ENCODE measurements at places on chromosomes 11 and 22.

DNA sequence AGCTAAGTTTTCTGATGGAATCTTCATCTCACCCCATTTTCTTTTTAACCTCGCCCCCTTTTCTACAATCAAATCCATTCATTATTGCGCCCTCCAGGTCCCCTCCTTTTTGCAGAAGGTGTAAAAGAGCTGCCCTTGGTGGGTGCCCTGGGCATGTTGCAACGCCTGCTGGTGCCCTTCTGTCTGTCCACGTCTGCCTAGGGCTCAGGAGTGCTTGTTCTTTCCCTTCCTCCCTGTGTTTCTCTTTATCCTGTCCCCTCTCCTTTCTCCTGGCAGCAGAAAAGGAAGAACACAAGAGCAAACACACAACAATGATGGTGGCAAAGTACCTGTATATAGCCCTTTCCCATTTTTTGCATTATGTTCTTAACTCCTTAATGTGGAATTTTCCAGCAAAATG, 6.2 kb upstream of the TLCD5 start:
- DNase-seq, result no peak

DNA sequence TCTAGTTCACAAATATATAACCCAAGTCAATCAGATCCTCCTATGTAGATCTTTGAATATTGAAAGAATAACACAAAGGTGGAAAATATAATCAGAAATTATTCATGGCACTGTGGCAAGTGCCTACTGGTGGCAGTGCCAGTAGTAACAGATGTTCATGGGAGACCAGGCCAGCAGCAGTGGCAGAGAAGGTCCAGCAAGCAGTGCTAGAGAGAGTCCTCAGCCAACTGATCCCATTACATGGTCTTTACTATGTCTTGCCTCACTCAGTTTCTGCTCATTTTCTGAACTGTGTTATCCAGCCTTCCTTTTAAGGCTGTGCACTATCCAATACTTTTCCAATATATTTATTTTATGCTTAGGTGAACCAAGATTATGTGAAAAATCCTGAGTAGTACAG, 124.9 kb downstream of the MRTFA start:
- DNase-seq, result no peak

DNA sequence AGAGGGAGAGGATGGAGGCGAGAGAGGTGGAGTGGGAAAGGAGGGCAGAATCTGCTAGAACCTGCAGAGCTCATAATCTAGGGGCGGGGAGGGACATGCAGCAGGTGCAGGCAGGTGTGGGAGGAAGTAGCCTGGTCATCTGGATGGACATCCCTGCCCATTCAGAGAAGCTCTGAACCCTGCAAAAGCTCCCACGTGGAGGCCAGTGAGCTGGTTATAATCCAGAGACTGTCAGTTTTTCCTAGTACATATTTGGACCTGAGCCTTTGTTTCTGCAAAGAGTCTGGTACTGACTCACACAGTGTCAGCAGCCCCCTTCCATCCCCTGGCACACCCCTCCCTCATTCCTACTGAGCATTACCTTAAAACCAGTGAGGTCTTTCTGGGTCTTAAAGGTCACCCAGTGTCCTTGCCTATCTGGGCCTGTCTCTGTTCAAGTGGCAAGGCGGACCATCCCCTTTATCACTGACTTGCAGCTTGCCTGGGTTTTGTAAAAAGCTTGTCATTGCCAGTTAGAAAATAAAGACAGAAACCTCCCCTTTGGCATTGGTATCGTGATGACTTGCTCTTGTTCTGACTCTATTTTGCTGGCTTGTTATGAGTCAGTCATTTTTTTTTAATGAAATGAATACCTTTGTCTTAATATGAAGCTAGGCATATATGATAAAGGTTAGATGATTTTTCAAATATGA, 26.1 kb downstream of the PTPRJ start:
- DNase-seq, result no peak

- no peak for DNase-seq
These were observed 31.3 kb downstream of the CTNND1 start for GRCh38 chr11:57792870-57793269.

GRCh38 chr22:27490080-27490479, 311.5 kb downstream of the MN1 start:
- DNase-seq, result no peak

DNA sequence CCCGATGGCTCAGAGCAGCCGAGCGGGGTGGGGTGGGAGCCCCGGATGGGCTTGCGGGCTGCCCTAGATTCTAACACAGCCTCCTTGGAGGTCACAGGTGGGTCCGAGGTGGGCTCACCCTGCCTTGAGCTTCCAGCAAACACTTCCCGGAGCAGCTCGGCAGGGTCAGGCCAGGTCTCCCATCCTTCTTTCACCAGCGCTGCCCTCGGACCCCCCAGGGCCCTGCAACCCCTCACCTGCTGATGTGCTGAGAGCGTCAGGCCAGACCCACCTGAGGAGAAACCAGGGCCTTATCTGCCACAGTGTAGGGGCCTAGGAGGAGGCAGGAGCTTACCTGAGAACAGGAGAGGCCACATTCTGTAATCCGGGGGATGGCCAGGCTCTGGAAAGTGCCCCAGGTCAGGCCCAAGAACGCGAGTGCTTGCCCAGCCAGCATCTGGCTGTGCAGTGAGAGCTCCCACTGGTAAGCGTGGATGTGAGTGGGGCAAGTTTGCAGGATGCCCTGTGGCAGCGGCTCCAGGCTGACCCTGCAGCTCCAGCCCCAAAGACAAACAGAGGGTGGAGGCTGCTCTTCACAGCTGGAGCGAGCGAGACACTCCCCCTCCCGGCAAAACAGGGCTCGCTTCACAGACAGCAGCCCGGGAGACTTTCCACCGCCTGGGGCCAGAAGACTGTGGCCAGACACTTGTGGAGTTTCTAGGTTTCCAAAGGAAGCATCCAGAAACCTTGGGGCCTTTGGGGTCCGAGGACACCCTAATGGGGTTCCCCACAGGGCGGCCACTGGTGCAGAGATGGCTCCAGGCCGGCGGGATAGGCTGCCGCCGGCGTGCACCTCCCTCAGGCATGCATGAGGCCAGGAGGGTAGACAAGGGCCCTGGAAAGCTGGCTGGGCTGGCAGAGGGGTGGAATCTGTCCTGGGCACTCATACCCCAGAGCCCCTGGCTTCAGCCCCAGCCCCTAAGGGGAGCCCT, at the start of gene IL17REL:
Gene IL17REL, minus strand, starts transcription at position 555 of the 971 bp plus-strand sequence. Its CDS starts 119 bp downstream, at position 436.
- DNase-seq, result no peak

DNA sequence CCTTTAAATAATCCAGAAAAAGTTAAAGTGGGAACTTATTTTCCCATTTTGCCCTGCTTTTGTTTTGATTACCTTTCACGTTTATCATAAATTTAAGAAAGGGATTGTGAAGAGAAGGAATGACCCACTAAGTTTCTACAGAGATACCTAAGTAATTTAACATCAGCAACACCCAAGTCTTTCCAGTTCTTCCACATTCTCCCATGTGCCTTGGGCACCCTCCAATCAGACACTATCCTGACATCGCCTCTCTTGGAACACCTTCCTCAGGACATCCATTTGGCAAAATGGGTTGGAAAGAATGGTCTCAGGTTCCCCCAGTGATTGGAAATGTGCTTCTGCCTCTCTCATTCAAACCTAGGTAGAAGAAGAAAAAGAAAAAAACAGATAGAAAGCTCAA, 6.3 kb downstream of the BBOX1 start:
- DNase-seq, result no peak

GRCh38 chr11:7609015-7609414, 64.3 kb downstream of the CYB5R2 start:
- no peak for DNase-seq

DNA sequence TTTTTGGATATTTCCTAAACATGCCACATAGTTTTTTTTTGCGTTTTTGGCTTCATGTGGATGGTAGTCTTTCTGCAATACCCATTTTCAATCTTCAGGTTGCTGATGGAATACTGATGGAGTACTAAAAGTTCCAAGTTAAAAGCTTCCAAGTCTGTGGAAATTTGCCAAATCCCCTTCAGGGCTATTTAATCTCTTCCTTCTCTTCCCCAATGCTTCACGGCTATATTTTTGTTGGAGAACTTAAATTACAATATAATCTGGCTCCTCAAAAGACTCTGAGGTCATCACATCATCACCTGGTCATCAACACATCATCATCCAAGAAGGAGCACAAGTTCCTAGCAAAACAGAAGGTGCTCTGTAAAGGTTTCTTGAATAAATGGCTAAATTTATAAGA, 881.0 kb upstream of the TENM4 start:
- no peak for DNase-seq

DNA sequence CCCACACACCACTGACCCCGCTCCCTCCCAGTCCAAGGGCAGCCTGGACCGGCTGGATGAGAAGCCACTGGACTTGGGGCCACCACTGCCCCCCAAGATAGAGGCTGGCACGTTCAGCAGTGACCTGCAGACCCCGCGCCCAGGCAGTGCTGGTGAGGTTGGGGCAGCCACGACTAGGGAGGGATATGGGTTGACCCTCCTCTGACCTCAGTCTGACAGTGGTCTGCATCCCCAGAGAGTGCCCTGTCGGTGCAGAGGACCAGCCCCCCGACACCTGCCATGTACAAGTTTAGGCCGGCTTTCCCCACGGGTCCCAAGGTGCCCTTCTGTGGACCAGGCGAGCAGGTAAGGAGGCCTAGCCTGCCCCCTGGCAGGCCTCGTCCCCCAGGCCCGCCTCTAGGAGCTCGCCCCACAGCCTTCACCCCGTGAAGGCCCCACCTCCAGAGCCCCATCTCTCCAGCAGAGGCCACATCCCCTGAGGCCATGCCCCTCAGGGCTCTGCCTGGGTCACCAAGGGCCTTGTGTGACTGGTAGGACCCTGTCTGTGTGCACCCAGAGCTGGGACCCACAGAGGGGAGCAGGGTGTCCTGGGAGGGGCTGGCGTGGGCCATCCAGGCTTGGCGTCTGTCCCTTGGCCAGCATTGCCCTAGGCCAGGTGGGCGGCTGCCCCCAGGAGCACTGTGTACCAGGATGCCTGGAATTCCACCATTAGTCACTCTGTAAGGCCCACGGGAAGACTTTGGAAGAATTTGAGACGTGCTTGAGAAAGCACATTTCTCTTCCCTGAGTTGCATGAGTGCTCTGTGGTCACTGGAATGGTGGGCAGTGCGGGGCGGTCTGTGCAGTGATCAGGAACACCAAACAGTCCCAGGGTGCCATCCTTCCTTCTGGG, 9.4 kb downstream of the CCDC188 start:
- no peak for DNase-seq

- no peak for DNase-seq
These were observed 661.7 kb downstream of the TBC1D22A start for GRCh38 chr22:47423861-47424820.

GRCh38 chr11:41307296-41308080, 152.0 kb downstream of the LRRC4C start:
- no peak for DNase-seq

- no peak for DNase-seq
These were observed 68.4 kb downstream of the TRAF6 start for GRCh38 chr11:36441610-36442208.

DNA sequence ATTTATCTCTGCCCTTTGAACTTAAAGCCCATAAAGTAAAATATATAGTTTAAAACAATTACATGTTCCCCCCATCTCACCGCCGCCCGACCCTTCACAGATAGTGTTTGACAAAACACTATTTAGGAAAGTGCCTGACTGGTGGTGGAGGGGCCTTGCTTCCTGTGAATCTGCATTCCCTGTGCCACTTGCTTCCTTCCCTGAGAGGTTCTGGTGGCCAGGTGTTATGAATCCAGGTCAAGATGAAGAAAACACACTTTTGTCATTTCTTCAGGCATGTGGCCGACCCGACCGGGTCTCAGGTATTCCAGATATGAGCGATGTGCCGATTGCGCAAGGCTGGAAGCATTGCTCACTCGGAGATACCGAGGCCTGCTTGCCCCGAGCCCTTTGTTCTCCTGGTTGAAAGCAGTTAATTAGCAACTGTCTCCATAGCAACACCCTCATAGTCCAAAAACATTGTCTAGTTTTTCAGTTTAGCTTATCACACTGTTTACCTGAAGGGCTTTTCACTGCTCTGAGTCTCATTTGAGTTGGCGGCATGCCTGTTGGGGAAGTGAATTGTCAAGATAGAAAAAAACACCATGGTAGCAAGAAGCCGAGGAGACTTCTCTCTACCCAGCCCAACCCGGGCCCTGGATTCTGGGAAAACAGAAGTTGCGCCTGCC, 128.3 kb downstream of the TEAD1 start:
- DNase-seq, result peak; percentile 99

DNA sequence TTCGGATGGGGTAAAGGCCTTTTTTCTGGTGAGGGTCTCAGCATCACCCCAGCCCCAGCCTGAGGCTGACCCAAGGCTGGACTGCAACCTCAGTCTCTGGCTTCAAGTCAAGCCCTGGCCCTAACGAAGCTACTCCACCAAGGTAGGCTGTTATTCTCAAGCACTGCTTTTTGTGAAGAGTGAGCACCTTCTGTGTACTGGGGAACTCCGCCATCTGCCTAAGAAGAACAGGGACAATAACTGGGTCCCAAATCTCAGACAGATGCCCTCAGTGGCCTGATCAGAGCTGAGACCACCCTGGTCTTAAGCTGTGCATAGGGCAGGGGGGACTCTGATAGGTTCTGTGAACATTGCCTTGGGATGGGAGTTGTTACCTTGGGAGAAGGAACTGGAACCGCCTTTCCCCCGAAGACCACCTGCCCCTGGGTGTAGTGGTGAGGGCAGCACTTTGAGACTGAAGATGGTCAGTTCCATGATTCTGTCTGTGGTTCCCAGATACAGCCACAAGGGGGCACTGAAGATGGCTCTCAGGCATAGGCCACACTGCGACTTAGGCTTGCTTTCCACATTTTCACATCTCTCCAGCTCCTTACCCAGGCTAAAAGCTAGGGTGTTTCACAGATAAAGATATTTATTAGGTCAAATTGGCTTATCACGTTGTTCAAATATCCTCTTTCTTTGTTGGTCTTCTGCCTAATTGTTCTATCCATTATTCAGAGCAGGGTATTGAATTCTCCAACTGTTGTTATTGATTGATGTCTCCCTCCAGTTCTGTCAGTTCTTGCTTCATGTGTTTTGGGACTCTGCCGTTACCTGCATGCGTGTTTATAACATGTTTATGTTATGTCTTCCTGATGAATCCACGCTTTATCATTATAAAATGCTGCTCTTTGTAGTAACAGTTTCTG, 11.8 kb upstream of the UVRAG start:
- no peak for DNase-seq

DNA sequence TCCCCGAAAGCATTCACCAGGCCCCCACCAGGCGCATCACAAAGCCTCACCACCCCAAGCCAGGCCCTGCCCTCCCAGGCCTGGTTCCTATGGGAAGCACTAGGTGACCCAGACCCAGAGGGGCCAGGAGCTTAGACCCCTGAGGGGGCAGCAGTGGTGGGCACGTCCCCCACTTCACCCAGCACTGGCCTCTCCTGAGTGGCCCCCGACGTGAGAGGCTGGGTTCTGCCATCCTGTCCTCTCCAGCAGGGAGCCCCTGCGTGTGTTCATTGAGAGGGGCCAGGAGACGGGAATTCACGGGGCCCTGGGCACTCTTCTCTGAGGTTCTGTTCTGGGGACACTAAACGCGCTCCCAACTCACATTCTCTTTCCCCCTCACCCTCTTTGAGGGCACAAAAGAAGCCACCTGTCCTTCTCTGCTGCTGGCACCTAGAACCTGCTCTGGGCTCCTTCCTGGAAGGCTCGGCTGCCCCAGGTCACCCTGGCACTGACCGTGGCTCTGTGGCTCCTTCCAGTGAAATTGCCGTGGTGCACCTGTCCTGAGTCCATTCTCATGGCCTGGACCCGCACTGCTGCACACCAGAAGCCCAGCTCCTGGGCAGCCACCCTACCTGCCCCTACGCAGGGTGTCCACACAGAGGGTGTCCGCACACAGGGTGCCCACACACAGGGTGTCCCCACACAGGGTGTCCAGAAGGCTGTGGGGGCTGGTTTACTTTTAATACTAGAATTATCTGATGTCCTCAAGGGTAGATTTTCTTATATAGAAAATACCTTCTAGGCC, 12.2 kb downstream of the PTDSS2 start:
- DNase-seq, result no peak

GRCh38 chr11:34721646-34722045, 100.8 kb downstream of the EHF start:
- no peak for DNase-seq

Data from NCI-H1436 treated with DMSO at 0.1 percent for 48 hours (cell line).